Fibroblast of skin of abdomen (primary cell): ENCODE measurements at places on chromosomes 12 and 14.

GRCh38 chr12:68451261-68452077, 119.3 kb upstream of the MDM1 start:
- DNase-seq, result peak; percentile 94

- DNase-seq, result no peak
These were observed 4.0 kb upstream of the AVIL start for GRCh38 chr12:57822392-57823130.

GRCh38 chr14:100714258-100714892, 12.3 kb upstream of the DLK1 start:
- DNase-seq, result no peak

DNA sequence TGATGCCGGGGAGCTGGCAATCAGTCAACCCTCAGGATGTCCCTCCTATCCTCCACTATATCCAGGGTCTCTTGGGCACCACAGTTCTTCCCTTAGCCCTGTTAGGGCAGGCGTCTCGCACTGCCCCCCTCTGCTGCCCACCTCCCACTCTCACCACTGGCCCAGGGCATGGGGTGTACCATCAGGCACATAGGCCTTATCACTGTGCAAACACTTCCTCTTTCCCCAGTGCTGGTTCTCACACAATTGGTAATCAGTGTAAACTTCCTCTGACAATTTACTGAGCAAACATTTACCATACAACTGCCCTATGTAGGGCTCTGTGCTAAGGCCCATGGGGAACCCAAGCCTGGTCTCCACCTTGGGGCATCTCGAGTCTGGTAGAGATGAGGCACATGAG, 20.1 kb upstream of the TMED10 start:
- no peak for DNase-seq

GRCh38 chr12:132014092-132014914, 64.6 kb downstream of the EP400 start:
- DNase-seq, result no peak

- no peak for DNase-seq
These were observed 9.0 kb upstream of the EAPP start for GRCh38 chr14:34548472-34548981.

DNA sequence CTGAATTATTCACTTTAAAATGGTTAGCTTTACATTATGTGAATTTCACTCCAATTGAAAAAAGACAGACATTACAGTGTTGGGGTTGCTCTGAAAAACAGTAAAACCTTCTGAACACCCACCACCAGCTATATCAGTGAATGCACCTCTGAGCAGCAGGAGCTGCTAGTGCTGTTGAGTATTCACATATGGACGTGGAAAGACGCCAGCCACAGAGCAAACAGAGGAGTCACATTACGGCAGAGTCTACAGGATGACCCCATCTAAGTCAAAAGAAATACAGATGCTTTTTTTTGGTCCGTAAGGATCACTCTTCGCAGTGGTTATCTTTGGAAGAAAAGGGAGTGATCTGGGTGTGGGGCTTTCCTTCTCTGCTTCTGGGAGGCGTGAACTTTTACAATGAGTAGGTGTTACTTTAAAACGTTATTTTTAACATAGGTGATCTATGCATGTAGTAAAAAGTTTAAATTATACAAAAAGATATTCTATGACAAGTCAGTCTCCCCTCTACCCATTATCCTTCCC, 4.5 kb downstream of the HVCN1 start:
- DNase-seq, result no peak

- peak; percentile 91 for DNase-seq
These were observed 15.3 kb downstream of the AREL1 start for GRCh38 chr14:74697543-74697942.

GRCh38 chr12:81231574-81232368, 153.9 kb downstream of the ACSS3 start:
- DNase-seq, result no peak

DNA sequence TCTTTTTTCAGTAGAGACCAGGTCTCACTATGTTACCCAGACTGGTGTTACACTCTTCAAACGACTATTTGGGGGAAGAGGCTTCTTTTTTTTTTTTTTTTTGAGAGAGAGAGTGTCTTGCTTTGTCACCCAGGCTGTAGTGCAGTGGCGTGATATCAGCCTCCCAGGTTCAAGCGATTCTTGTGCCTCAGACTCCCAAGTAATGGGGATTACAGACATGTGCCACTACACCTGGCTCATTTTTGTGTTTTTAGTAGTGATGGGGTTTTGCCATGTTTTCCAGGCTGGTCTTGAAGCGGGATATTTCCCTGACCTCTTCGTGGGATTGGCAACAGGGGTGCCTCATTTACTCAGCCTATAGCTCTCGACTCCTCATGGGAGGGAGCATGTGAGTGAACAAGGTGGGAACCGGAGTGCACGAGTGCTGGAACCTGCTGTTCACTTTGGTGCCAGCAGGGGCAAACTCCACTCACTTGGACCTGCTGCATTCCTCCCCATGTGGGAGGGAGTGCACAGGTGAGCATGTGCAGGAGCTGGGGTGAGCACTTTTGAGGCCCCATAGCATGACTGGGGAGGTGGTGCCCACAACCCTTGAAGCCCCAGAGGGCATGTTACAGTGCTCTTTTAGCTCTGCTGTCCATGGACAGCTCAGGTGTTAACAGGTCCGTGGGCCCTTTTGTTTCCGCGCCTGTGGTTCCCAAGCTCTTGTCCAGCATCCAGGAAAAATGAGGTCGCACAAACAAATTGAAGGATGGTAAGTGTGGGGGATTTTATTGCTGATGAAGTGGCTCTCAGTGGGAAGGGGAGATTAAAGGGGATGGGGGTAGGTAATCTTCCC, 79.1 kb upstream of the HECTD1 start:
- no peak for DNase-seq

- DNase-seq, result no peak
These were observed 185.1 kb downstream of the ANO6 start for GRCh38 chr12:45400991-45401390.

DNA sequence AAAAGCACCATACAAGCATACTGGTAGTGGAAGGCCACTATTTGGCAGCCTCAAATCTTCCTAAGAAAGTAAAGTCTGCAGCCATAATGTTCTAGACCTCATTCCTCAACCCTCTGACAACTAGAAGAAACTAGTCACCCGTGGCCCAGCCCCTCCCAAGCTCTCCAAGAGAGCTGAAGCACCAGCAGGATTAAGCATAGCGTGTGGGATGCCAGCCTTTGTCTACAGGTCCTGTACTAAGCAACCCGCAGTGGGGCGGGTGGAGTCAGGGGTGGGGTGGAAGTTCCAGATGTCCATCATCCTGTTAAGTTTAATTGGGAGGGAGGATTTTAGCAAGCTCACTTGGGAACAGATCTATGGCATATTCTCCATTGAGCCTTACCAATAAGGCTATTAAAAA, 14.2 kb downstream of the SLC11A2 start:
- DNase-seq, result no peak

DNA sequence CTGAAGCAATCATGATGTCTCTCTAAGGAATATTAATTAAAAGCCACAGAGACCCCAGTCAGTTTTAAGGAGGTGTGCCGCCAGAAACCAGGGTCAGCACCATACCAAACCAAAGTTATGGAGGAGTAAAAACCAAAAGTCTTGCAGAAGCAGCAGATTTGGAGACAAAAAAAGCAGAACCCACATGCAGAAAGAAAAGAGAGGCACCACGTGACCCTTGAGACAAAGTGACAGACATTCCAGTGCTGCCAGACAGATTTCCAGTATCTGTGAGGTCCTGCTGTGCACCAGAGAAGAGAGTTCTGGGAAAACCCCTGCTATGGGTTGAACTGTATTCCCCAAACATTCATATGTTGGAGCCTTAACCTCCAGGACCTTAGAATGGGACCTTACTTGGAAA, 59.7 kb downstream of the CAPZA3 start:
- no peak for DNase-seq

DNA sequence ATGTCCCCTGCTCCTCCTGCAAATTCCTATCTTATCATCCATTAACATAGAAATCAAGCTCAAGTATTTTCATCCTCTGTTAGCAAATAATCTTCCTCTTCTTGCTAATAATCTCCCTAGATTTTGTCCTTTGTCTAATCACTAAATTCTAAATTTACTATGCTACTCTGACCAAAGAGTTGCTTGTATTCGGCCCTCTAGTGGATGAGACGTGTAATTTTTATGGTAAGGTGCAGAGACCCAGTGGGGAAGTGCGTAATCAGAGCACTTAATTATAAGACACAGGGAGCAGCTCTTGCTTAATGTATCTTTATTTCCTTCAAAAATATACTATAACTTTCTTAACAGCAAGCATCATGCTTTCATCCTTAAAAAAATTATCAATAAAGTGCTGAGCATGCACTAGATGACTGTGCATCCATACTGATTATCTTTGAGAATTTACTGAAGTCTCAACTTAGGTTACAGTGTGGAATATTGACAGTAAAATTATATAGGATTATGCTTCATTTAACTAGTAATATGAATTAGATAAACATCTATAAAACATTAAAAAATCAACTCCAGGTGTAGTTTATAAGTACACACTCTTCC, 212.6 kb downstream of the SLC16A7 start:
- peak; percentile 35 for DNase-seq

- DNase-seq, result no peak
These were observed 35.4 kb downstream of the IL31 start for GRCh38 chr12:122138616-122139015.

DNA sequence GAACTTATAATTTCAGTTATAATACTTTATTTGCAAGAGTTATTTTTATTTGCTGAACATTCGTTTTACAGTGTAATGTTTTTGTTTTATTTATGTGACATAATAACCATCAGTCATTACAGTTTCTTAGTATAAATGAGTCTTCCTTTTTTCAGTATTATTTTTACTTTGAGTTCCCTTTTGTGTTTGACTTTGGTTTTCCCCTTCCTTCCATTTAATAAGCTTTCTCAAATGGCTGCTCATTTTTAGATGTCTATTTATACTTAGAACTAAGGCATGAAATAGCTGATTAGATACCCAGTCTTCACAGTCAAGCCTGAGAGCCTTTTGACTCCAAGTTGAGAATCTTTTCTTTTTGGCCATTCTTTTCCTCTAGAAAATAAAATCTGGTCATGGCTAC, 404.5 kb downstream of the LRFN5 start:
- DNase-seq, result no peak
